ENCODE measurements at places on chromosomes 2 and 18.

GRCh38 chr2:217887841-217888701, 114.7 kb downstream of the TNS1 start:
- no peak for DNase-seq

- DNase-seq, result no peak
Observed at GRCh38 chr2:152420936-152421335, 86.0 kb downstream of the FMNL2 start.

GRCh38 chr18:13260197-13260934, 41.8 kb downstream of the LDLRAD4 start:
- DNase-seq, result no peak

DNA sequence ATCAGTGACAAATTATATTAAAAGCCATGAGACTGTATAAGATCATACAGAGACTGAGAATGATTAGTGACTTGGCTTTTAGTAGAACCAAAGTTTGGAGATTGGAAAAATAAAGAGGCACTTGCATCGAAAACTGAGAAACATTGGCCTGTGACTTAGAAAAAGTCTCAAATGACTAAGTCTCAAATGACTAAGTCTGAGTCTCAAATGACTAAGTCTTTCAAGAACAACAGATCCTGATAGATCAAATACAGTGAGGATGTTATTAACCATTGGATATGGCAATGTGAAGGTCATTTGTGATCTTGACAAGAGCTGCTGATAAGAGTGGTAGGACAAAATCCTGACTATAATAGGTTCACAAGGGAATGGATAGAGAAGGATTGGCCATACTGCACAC, 135.5 kb upstream of the FANCL start:
- DNase-seq, result no peak

GRCh38 chr2:51247252-51247805, 215.4 kb upstream of the NRXN1 start:
- no peak for DNase-seq

DNA sequence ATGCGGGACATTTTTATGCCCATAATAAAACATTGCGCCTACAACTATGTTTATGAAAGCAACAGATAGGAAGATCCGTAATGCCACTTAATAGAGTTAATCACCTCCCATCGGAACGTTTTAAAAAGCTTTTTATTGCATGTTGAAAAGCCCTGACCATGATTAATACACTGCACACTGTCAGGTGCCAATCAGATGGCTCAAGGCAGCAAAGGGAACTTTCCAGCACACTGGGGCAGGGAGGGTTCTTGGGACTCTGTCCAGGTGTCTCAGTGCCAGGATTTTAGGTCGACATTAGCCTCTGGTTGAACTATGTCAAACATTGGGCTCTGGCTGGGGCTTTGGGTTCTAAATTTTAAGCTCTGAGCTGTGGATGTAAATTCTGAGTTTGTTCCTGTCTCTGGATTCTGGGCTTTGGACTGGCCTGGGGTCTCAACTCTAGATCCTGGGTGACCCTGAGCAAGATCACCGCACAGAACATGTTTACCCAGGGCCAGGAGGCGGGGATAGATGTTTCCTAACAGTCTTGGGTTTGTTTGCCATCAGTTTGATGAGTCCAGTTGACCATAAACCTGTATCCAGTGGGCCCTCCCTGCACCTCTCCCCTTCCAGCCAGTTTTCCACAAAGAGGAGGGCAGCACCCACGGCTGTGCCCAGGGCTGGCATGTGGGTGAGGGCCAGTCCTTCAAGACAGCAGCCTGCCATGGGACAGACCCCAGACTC, 262.7 kb downstream of the ATAD2B start:
- DNase-seq, result no peak

DNA sequence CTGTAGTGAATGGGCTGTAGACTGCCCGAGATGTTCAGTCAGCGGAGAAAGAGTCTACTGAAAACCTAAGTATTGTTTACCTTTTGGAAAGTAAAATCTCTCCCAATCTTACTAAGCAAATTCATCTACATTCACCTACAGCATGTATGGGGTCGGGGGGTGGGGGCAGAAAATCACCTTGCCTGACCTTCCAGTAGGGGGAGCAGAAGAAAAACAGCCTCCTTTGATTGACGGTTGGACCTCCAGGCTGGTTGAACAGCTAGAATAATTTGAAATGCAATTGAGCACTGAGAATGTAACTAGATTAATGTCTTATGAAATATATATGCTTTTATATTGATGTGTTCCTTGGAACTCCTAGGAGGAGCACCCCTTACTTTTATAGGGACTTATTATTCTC, 10.0 kb downstream of the LRATD1 start:
- DNase-seq, result no peak

- DNase-seq, result no peak
Observed at GRCh38 chr18:23135550-23136325, 453 bp downstream of the CABLES1 start.

DNA sequence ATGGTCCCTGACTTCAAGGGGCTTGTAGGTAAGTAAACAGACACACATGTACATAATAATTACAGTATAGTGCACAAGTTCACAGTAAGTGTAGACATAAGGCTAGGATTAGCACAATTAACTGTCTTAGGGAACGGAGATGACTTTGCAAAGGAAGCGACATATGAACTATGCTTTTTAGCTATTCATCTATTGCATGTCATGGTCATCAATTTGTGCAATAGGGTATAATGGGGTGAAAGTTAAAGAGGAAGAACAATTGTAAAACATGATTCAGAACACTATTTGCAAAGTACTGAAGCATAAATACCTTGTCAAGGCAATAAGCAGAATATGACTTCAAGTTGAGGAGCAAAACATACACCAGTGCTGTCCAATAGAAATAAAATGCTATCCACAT, 112.3 kb upstream of the SLC8A1 start:
- no peak for DNase-seq

- DNase-seq, result no peak
Observed at GRCh38 chr2:150866431-150866830, 379.0 kb upstream of the RND3 start.

DNA sequence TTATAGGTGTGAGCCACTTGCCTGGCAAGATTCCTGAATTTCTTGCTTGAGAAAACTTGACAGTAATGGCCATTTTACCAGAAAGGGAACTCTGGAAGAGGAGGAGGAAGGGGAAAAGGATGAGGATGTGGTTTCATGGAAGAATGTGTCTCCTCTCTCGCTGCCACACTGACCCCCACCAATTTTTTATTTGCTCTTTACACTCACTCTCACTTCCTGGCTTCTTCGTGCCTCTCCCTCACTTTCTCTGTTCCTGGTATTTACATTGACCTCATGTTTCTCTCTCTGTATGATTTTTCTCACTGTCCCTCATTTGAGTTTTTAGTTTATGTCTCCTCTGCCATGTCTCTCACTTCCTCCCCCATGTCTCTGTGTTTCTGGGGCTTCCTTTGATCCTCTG, 134.5 kb upstream of the CAB39 start:
- no peak for DNase-seq

DNA sequence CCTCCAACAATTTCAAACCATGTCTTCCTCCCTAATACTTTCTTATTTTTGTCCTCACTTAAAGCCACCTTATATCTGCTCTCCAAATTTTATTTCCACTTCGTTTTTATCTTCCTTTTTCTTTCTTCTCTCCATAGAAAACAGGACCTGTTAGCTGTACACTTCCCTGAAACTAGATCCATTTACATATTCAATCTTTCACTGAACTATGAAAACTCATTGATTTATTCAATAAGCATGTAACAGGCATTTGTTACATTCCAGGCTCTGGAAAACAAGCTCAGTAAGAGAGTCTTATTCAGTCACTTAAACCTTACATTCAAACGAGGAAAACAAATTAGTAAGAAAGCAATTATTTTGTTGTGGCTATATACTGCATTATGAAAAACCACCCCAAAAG, 1225.3 kb downstream of the SUCLG1 start:
- no peak for DNase-seq

GRCh38 chr2:223865124-223865523, 27.7 kb upstream of the AP1S3 start:
- DNase-seq, result no peak

DNA sequence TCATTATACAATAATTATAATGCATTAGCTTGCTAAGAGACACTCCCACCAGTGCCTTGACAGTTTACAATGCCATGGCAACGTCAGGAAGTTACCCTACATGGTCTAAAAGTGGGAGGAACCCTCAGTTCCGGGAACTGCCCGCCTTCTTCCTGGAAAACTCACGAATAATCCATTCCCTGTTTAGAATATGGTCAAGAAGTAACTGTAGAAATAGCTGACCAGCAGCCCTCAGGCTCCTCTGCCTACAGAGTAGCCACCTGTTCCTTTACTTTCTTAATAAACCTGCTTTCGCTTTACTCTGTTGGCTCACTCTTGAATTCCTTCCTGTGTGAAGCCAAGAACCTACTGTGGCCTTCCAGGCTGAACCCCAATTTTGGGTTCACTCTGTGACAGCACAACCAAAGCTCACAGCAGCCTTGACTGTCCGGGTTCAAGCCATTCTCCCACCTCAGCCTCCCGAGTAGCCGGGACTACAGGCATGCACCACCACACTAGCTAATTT, 20.0 kb upstream of the PTPN2 start:
- DNase-seq, result peak; percentile 22

DNA sequence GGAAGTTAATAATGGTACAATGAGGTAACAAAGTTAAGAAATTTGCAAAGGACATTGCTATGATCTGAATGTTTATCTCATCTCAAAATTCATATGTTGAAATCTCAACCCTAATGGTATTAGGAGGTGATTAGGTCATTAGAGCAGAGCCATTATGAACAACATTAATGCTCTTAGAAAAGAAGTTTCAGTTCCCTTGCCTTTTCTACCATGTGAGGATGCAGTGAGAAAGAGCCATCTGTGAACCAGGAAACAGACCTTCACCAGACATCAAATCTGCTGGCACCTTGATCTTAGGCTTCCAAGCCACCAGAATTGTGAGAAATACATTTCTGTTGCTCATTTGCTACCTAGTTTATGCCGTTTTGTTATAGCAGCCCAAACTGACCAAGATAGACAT, 757.6 kb downstream of the NR4A2 start:
- DNase-seq, result no peak

DNA sequence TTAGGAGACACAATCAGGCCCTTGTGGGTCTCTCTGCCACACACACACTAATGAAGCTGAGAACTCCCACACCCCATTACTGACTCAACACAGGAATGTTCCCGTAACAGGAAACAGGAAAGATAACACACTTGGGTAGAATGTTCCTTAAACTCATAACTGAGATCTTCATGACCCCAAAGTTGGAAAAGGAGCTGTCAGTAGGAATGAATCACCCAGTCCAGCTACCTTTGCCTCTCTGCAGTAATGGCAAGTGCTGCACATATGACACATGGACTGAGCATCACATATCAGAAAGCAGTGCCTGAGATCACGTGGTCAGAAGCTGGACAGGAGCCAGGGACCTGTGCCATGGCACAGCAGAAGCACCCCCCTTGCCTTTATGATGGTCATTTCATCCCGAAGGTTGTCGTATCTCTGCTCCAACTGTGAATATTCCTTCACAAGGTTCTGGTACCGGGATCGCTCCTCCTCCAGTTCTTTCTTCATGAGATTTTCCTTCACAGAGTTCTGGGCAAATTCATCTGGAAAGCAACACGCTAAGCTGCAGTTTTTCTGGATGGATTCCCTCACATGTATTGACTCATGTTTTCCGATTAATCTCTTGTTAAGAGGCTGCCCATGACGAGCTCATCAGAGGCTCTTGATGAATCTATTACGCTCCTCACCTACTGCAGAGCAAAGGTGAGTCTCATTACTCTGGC, 65.4 kb upstream of the ACAA2 start:
- no peak for DNase-seq

DNA sequence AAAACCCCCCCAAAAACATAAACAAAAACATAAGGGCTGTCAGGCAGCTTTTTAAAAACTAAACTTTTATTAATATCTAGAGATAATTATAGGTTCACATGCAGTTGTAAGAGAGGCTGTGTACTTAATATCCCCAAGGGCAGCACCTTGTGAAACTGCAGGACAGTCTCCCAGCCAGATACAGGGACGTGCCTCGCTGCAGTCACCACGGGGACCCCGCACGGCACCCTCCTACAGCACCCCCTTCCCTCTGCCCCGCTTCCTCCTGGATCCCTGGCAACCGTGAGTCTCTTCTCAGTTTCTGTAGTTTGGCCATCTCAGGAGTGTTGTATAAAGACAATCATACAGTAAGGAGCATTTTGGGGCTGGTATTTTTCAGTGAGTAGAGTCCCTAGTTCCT, 6.8 kb upstream of the COLEC11 start:
- DNase-seq, result no peak

DNA sequence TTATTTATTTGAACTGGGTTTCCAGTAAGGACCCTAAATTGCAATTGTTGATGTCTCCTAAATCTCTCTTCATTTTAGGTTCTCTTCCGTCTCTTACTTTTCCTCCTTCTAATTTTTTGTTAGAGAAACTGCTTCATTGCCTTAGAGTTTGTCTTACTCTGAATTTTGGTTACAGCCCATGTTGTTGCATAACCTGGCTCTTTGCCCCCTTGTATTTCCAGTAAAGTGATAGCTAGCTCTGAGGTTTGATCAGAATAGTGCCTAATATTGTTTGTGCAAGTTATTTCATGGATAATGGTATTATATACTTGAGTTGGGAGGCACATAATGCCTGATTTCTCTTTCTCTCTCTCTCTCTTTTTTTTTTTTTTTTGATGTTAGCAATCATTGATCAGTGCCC, 71.8 kb downstream of the MGAT5 start:
- no peak for DNase-seq

GRCh38 chr2:103363639-103364038, 601.8 kb downstream of the TMEM182 start:
- DNase-seq, result no peak

DNA sequence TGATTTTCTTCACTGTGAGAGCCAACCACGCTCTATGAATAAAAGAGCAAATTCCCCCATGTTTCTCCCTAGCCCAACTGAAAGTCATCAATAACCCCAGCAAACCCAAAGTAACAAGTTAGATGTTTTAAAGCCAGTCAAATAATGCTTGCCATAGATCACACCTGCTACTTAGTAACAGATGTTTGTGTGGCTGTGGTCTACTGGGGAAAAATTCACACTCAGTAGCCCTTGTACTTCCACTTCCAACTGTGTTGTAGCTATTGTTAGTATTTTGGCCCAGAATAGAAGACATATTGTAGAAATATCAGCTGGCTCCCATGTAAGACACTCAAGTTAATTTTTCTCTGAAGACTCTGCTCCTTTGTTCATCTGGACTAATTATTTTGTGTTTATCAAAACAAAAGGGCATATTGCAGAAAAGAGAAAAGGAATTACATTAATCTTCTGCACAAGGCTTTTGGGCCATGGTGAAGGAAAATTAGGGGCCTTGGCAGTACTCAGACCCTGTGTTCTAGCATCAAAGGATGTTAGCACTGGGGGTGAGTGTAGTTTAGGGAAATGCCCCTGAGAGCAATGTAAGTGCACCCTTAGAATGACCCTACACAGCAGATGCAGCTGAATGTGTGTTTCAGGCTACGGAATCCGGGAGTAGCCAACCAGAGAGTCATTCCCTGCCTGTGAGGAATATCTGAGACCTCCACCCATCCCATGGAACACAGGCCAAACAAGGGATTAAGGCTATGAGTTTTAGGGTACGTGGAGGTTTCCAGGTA, 521.9 kb downstream of the EPHA4 start:
- no peak for DNase-seq

GRCh38 chr2:165648801-165649200, 145.2 kb downstream of the GALNT3 start:
- no peak for DNase-seq

All from activated T-helper 1 cell treated with Interleukin-2 at 50 U/mL for 16 hours (primary cell).